ENCODE measurements at places on chromosomes 16 and 17.

DNA sequence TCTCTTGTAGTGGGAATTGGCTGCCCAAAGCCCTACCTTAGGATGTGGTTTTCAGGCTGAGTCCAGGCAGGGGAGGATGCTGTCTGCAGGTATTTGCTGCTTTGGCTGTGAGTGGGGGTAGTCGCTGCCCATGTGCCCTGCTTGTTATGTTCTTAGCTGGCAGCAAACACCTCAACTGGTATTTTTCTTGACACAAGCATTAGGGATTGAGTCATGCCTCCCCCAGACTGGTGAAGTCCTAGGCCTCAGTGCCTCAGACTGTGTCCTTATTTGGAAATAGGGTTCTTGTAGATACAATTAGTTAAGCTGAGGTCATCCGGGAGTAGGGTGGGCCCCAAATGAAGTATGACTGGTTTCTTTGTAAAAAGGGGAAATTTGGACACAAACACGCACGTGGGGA, 808.3 kb upstream of the EEF2KMT start:
- peak; percentile 90 for DNase-seq
- no peaks in the 10 kb centered on the region for H3K36me3 ChIP-seq
- no peak overlapping the region for H3K4me3 ChIP-seq
- H3K27me3 ChIP-seq, result no peaks in the 10 kb centered on the region

- H3K36me3 ChIP-seq, result no peaks in the 10 kb centered on the region
Measured at GRCh38 chr17:49894761-49895160, 46.9 kb upstream of the TAC4 start.

DNA sequence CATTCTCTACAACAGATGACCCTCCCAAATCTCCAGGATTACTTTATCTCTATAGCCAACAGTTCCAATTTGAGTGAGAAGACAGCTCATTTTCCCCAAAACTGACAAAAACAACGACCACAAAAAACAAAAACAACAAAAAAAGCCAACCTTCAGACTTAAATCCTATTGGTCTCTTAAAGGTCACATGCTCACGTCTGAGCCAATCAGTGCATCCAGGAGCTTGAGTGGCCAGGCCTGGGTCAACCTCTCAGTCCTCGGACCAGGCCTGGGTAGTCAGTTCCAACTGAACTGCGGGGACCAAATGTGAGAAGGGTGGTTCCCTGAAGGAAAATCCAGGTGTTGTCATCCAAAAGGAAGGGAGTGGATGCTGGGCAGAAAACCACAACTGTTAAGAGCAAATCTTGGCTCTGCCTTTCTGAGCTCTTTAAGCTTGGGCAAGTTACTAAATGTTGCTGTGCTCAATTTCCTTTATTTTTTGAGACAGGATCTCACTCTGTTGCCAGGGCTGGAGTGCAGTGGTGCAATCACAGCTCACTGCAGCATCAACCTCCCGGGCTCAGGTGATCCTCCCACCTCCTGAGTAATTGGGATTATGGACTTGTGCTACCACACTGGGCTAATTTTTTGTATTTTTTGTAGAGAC, 43.0 kb upstream of the MSI2 start:
- no peaks in the 10 kb centered on the region for H3K36me3 ChIP-seq
- DNase-seq, result no peak
- no peak overlapping the region for H3K4me3 ChIP-seq
- no peaks in the 10 kb centered on the region for H3K27me3 ChIP-seq

- no peaks in the 10 kb centered on the region for H3K27me3 ChIP-seq
- DNase-seq, result peak; percentile 93
- H3K4me3 ChIP-seq, result no peak overlapping the region
- H3K27ac ChIP-seq, result no peak overlapping the region
- no peaks in the 10 kb centered on the region for H3K4me1 ChIP-seq
- H3K36me3 ChIP-seq, result no peaks in the 10 kb centered on the region
Measured at GRCh38 chr17:10149573-10150399, 48.6 kb downstream of the GAS7 start.

DNA sequence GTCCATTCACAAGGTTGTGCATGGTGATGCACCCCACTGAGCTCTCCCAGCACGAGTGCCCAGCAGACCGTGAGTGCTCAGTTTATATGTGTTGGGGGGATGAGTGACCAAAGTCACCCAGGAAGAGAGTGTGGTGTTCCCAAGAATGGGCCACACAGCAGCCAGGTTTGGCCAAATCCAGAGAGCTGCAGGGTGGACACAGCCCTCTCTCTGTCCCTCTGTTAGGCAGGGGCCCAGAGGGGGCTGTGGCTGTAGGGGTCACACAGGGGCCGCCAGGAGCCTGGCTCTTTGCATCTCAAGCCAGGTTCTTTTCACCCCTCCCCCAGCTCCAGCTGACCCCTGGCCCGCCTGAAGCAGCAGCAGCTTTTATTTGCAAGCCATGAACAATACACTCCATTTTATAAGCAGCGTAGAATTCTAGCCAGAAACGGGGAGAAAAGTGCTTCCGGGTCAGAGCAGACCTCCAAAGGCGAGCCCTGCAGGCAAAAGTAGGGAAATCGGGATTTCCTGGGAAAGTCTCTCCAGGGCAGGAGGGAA, 13.3 kb downstream of the COTL1 start:
- H3K4me3 ChIP-seq, result no peak overlapping the region
- H3K4me1 ChIP-seq, result peaks cover 35% of the 10 kb centered on the region
- H3K36me3 ChIP-seq, result peaks cover 9% of the 10 kb centered on the region
- H3K27ac ChIP-seq, result peak overlapping the region; percentile 4

DNA sequence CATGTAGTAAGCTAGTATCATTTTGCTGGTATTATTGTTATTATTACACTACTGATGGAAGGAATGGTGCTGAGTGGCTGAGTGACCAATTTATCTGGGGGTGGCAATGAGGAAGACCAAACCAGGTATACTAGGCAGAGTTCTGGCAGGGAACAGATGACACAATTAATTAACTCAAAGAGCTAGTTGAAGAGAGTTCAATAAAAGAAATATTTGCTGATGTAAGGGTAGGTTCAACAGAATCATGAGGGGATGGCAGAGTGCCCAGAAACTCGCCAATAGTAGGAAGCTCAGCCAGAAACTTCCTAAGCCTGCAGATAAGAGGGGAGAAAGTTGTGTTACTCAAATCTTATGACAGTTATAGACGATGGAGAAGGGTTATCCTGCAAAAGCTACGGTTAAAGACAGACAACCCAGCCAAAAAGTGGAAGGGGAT, 352.5 kb downstream of the KCNJ2 start:
- no peaks in the 10 kb centered on the region for H3K36me3 ChIP-seq
- H3K27me3 ChIP-seq, result no peaks in the 10 kb centered on the region
- no peaks in the 10 kb centered on the region for H3K4me1 ChIP-seq
- no peak overlapping the region for H3K27ac ChIP-seq

GRCh38 chr17:62832405-62832804, 24.3 kb upstream of the MARCHF10 start:
- peaks cover 4% of the 10 kb centered on the region for H3K4me1 ChIP-seq
- no peak overlapping the region for H3K4me3 ChIP-seq
- no peaks in the 10 kb centered on the region for H3K36me3 ChIP-seq
- no peaks in the 10 kb centered on the region for H3K27me3 ChIP-seq

GRCh38 chr17:57929386-57929785, 25.8 kb downstream of the CUEDC1 start:
- no peak for DNase-seq
- H3K27ac ChIP-seq, result no peak overlapping the region
- H3K4me3 ChIP-seq, result no peak overlapping the region
- peaks cover 2% of the 10 kb centered on the region for H3K36me3 ChIP-seq
- H3K27me3 ChIP-seq, result no peaks in the 10 kb centered on the region

- DNase-seq, result no peak
- no peaks in the 10 kb centered on the region for H3K36me3 ChIP-seq
Measured at GRCh38 chr16:51119556-51119955, 31.5 kb downstream of the SALL1 start.

GRCh38 chr16:24635900-24636610, 93.4 kb upstream of the TNRC6A start:
- peak overlapping the region; percentile 11 for H3K27ac ChIP-seq
- no peaks in the 10 kb centered on the region for H3K36me3 ChIP-seq
- DNase-seq, result peak; percentile 91
- H3K4me3 ChIP-seq, result no peak overlapping the region
- peaks cover 6% of the 10 kb centered on the region for H3K4me1 ChIP-seq

GRCh38 chr17:9488556-9488955, 87.1 kb downstream of the STX8 start:
- DNase-seq, result peak; percentile 54
- no peaks in the 10 kb centered on the region for H3K4me1 ChIP-seq
- H3K36me3 ChIP-seq, result no peaks in the 10 kb centered on the region
- H3K27ac ChIP-seq, result no peak overlapping the region
- no peak overlapping the region for H3K4me3 ChIP-seq
- H3K27me3 ChIP-seq, result no peaks in the 10 kb centered on the region

DNA sequence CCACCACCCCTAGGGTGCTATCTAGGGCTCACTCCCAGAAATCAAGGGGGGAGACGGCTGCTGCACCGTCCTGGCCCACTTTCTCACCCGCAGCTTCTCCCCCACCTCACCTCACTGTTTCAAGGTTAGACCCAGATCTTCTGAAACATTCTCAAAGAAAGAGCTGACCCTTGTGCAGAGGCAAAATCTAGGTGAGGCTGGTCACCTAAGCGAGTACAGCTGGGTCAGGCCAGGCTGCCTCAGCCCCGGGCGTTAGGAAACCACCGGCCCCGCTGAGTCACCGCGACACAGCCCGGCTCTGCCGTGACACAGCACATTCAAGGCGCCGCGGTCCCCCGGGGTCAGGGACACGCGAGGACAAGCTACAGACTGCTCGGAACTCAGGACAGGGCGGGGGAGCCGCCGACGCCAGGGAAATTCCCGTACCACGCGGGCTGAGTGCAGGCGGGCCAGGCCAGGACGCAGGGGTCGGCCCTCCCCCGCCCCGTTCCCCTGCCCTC, 27.1 kb downstream of the GNPTG start:
- H3K4me1 ChIP-seq, result no peaks in the 10 kb centered on the region
- H3K4me3 ChIP-seq, result peak overlapping the region; percentile 58
- peaks cover 4% of the 10 kb centered on the region for H3K36me3 ChIP-seq
- peak; percentile 50 for DNase-seq
- H3K27ac ChIP-seq, result peak overlapping the region; percentile 86

GRCh38 chr16:11539641-11540050, 47.1 kb downstream of the LITAF start:
- H3K36me3 ChIP-seq, result no peaks in the 10 kb centered on the region
- H3K4me1 ChIP-seq, result no peaks in the 10 kb centered on the region
- H3K4me3 ChIP-seq, result no peak overlapping the region
- H3K27ac ChIP-seq, result no peak overlapping the region

All from fibroblast of lung (primary cell).